ENCODE measurements at places on chromosomes 16 and 17.

DNA sequence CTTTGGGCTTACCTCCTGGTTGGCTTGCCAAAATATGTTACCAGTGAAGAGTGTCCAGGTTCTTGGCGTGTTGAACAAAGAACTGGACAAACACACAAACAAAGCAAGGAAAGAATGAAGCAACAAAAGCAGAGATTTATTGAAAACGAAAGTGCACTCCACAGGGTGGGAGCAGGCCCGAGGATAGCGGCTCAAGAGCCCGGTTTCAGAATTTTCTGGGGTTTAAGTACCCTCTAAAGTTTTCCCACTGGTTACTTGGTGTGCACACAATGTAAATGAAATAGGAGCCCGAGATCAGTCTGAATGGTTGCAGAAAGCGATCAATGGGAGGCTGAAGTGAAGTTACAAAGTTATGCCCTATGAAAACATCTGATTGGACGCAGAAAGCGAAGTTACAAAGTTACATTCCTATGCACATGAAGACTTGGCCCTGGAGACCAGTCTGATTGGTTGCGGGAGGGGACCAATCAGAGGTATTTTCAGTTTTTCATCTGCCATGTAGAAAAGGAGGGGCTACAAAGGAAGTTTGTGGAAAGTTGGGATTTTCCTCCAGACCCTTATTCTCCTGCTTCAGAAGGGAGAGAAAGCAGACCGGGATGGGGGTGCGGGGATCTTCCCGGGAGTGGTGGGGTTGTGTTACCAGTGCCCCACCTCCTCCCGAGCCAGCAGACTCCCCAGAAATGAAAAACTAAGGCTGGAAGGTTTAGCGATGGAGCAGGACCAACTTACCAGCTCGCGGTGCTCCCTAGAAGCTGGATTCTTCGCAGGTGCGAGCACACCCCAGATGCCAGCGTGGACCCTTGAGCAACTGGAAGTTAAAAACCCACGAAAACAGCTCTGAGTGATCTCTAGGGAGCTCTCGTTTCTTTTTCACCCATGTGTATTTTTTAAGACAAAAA, at the start of gene SLFN12:
Gene SLFN12 (minus strand): TSS at position 325 of the 899 bp plus-strand sequence. CDS start 9,472 bp downstream, outside the sequence.
- DNase-seq: no peak

DNA sequence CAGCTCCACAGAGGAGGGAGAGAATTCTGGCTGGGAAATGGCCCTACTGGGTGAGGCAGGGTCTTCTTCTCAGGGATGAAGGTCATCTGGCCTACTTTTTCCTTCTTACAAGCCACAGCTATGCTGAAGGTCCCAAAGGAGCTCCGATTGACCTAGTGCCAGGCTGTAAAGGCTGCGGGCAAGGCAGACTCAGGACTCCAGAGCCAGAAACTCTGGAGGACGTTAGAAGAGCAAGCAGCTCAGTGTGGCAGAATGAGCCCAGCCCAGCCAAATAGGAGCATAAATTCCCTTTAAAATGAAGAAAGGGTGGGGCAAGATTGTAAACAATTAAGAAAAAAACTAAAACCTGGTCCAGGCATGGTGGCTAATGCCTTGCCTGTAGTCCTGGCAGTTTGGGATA, 20.1 kb upstream of the CNOT1 start:
- no peak for DNase-seq

GRCh38 chr16:28531777-28532744, 6.7 kb downstream of the NUPR1 start:
- DNase-seq: no peak

- DNase-seq: no peak
Measured at GRCh38 chr17:72145962-72146361, 25.1 kb downstream of the SOX9 start.

DNA sequence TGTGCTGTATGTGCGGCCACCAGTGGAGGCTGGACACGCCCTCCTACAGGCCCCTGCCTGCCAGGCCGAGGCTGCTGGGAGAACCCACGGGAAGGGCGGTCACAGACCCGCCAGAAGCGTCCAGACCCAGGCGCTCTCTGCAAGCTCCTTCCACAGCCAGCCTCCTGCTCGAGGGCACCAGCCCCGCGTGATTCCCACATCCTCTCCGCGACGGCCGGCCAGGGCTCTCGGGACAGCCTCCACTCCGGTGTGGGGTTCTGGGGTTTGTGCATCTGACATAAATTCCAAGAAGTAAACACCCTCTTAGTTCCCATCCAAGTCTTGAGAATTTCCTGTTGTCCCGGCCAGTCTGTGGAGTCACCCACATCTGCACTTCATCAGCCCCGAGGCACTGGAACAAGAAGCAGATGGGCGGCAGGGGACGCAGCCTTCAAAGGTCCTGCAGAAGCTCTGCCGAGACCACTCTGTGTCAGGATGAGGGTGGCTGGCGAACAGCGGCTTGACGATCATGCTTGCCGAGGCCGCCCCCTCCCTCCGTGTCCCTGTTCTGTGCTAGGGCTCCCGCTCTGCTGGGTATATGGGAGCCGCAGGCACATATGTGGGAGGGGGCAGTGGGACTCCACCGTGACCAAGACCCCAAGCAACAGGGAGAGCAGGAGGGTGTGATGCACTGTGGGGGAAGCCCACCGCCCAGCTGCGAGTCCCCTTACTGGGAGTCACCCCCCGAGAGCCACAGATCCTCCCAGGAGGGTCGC, 2.4 kb upstream of the TMEM204 start:
- no peak for DNase-seq

DNA sequence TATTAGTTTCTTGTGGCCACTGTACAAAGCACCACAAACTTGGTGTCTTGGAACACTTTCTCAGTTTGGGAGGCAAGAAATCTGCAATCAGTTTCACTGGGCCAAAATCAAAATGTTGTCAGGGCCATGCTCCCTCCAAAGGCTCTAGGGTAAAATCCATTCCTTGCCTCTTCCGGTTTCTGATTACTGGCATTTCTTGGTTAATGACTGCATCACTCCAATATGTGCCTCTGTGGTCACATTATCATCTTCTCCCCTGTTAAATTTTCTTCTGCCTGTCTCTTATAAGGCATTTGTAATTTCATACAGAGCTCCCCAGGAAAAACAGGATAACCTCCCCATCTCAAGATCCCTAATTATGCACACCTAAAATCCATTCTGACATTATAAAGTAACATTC, 34.8 kb downstream of the ZNF287 start:
- no peak for DNase-seq

DNA sequence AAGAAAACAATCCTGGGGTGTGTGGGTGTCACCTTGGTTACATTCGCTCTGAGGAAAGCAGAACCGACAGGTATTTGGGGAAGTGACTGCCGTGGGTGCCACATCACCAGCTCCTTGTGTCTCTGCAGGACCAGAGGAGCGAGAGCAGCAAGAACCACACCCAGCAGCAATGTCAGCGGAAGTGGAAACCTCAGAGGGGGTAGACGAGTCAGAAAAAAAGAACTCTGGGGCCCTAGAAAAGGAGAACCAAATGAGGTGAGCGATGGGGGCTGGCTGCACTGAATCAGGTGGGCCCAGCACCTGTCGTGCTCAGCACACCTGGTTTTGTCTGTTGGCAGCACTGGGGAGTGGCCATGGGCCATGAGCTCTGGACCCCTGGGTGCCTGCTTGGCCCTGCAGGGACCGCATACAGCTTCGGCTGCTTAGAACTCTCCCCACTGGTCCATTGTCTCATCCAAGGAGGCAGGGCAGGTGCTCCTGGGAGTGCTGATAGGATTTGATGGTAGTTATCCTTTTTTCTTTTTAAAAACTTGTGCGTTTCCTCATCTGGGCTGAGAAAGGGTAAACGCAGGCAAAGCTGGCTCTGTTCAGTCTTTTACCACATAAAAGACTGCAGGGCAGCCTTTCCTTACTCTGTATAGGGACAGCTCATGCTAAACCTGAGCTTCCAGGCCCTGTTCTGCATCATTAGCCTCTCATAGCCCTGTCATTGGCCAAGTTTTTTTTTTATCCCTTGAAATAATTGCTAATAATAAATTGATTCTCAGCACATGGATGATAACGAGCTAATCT, 29.4 kb downstream of the HMOX2 start:
- DNase-seq: peak; percentile 61

DNA sequence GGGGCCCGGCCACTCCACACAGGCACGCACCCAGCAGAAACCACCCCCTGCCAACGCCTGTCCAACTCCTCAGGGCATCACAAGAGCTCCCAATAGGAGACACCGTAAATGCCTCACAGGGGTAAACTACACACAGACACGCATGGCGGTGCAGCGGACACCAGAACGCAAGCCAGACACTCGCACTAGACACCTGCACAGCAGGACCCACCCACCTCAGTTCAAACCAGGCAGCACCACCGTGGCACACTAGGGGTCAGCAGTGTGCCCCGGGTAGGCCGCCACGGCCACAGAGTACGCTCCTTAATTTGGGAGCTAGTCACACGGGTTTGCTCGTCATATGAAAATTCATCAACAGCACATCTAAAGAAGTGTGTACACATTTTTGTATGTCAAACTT, 3.4 kb downstream of the SLC38A10 start:
- peak; percentile 64 for DNase-seq

- no peak for DNase-seq
Measured at GRCh38 chr17:79006794-79007503, 2.6 kb downstream of the CANT1 start.

- no peak for DNase-seq
Measured at GRCh38 chr16:888901-889570, 81.7 kb downstream of the LMF1 start.

DNA sequence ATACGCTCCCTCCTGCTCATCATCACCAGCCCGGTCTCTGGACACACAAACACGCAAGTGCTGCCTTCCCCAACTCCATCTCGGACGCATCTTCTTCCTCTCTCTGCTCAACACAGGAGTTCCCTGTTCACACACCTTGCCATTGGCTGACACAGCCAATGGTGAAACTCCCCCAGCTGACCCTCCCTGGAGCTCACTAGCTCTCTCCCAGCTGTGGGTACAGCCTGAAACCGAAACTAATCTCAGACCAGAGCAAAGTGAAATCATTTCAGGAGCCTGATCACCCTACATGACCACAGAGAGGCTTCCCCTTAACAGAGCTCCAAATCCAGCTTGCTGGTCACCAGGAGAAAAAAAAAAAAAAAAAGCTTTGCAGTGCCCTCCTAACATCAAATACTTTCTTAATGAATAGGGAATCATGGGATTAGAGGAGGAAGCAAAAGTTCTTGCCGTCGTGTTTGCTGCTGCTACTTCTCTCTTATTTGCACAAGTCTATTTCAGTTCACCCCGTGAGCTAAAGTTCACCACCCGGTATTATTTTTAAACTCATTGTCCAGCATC, 8.3 kb downstream of the CUEDC1 start:
- no peak for DNase-seq

DNA sequence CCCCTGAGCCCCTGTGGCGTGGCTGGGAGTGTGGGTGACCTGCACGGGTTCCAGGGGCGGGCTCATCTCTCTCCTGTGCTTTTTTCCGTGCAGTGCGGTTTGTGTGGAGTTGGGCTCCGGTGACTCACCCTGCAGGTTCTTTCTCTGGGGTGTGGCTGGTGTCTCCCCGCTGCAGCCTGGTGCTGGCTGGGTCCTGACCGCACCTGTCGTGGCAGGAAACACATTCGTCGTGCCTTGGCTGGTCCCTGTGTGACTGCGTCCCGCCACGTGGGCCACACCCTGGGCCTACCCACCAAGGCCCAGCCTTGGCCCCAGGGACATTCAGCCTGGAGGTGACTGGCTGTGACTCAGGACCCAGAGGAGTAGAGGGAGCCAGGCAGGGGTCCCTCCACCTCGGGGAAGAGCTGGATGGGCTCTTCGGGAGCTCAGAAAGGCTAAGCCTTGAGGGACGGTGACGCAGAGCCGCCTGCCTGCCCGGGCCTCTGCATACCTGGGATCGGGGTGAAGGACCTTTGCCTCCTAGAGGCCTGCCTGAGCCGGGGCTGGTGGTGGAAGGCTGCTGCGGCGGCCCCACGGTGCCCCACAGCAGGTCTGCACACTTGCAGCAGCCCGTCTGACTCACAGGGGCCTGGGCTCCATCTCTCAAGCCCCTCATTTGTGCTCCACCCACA, 7.8 kb downstream of the TRAF7 start:
- DNase-seq: no peak

- DNase-seq: no peak
Measured at GRCh38 chr17:65182233-65182632, 45.1 kb downstream of the RGS9 start.

- DNase-seq: no peak
Measured at GRCh38 chr17:75384751-75385150, 20.7 kb downstream of the GRB2 start.

DNA sequence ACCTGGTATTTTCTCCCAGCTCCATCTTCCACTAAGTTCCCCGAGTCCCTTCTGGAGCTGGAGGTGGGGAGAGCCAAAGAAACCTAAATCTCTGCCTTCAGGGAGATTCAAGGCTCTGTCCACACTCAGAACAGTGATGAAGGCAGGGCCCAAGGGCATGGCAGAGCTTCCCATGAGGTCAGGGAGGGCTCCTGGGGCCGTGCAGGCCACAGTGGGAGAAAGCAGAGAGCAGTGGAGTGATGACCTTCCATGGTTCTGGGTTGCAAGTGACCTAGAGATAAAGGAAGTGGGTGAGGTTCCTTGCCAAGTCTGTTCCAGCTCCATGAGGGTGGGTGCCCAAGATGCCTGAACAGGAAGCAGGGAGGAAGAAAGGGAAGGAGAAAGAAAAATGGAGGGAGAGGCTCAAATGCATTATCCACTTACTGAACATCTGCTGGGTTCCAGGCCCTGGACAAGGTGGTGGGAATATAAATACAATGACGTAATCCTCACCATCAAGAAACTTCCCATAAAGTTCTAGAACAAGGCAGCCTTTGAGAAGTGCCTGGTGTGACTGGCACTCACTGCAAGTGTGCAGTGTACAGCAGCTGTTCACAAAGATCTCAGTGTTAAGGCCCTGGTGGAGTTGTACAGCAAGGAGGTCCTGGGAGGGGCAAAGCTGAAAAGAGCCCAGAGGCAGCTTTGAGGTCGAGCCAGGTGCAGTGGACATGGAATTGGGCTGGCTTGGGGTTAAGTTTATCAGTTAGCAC, 13.3 kb downstream of the TBKBP1 start:
- DNase-seq: no peak

DNA sequence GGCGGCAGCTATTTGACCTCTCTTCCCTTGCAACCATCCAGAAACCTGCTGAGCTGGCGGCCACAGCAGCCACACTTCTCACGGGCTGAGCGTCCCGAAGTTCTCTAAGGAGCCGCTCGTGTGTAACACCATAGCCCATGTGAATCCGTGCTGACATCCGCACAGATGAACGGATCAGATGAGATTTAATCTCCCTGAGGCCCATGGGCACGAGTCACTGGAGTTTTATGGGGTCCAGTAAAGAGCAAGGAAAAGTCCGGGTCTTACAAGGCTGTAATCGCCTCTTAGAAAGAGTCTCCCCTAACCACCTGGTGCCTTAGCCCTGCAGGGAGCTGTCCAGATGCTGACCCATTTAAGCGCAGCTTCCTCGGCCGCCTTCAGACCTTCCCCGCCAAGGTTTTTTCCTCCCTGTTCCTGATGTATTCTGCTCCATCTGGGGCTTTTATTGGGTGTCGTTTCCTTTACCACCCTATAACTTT, 5.5 kb upstream of the CACNG5 start:
- DNase-seq: no peak

DNA sequence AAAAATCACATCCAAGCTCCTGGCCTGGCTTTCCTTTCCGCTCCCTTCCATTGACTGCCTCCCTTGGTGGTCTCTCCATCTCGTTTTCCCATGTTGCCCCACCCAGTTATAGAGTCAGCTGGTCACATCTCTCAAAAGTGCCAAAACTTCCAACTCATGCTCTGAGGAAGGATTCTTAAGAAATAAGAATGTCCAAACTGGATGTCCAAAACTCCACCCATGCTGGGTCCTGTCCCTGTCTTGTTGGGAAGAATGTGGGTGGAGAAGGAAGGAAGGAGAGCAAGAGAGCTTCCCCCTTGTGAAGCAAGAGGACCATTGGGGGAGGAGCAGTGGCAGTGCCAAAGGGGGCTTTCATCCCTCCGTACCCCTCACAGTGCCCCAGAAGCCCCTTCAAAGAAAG, 44.6 kb upstream of the MAP3K14 start:
- no peak for DNase-seq
